Activated T-cell treated with anti-CD3 and anti-CD28 coated beads for 1 hour (primary cell): ENCODE measurements at places on chromosomes 4 and X.

DNA sequence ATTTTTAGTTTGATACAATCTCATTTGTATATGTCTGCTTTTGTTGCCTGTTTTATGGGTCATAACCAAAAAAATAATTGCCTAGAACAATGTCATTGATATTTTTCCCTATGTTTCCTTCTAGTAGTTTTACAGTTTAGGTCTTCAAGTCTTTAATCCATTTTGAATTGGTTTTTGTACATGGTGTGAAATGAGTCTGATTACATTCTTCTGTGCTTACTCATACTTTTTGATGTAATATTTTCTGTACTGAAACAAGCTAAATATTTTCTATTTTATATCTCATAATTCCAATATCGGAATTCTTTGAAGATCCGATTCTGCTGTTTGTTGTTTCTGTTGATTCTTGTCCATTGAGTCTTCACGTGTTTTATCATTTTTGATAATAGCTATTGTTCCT, 10.6 kb downstream of the TMEM156 start:
- no peak for DNase-seq

- no peak for DNase-seq
These were observed 58.7 kb downstream of the CYTL1 start for GRCh38 chr4:4960574-4960973.

DNA sequence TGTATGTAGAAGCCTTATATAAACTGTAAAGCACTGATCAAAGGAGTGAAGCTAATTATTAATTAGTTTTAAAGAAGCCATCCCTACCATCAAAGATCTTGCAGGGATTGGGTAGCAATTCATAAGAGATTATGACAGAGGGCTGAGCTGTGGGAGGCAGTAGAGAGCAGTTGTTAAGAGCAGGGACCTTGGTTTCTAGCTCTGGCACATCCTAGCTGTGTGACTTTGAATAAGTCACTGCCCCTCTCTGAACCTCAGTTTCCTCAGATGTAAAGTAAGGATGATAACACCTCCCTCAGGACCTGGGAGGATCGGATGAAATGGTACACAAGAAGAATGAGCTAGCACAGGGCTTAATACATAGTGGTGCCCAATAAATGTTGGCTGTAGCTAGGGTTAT, 45.4 kb downstream of the APLN start:
- DNase-seq, result no peak

DNA sequence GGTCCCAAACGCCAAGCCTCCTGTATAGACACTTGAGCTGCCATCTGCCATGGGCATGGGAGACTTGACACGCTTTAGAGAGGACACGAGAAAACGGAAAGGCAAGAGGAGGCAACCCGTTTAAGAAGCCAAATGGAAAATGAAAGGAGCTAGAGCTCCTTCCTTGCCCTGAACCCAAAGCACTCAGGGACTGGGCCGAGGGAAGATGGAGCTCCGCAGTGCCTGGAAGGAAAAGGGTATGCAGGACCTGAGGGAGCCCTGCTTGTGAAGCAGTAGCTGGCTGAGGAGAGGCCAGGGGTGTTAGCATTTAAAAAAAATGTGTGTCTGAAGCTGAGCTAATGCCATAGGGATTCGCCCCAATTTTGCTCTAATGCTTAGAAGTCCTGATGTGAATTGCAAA, 15.1 kb downstream of the MCF2 start:
- no peak for DNase-seq

DNA sequence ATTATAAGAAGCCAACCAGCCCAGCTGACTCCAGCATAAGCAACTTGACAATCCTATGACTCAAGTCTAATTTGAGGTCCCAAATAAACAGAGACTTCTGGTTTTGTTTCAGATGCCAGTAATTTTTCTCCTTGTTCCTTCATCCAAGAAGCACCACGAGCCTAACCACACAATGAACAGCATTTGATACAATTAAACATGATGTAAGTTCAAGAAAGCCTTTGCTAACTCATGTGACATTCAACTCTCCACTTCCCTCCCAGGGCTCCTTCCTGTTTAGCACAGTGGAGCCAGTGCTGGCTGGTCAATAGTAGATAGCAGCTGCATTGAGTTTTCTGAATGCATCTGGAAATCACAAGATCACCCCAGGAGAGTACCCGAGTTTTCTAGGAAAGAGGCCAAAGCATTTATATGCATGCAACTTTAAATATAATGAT, 206.3 kb downstream of the ARHGAP24 start:
- DNase-seq, result no peak

DNA sequence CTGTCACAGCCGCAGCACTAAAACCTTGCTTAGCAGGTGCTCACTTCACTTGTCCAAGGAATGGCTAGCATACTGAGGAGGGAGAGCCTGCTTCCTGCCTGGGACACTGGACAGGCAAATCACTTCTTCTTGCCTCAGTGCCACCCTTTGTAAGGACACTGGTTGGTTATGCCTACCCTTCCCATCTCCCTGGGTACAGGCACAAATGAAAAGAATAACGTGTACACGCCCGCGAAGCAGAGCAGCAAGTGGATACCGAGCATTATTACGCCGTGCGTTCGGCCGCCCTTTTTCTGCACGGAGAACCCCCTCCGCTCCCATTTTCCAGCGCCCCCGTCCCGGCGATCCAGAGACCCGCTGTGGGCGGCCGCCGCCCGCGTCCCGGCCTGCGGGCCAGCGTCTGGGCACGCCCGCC, 338 bp upstream of the KLHL2 start:
- DNase-seq, result no peak

DNA sequence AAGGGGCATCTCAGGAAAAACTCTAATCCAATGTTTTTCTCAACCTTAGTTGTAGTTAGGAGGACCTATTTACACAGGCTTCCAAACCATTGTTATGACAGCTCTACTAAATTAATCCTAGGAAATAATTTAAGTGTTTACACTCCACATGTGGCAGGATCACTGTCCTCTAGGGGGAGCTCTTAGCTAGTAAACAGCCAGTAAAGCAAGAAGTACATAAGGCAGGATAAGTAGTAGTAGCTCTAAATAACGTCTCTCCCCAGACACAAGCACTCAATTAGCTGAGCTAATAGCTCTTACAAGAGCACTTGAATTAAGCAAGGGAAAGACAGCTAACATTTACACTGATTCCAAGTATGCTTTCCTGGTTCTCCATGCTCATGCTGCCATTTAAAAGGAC, 37.3 kb downstream of the NUDT11 start:
- no peak for DNase-seq

DNA sequence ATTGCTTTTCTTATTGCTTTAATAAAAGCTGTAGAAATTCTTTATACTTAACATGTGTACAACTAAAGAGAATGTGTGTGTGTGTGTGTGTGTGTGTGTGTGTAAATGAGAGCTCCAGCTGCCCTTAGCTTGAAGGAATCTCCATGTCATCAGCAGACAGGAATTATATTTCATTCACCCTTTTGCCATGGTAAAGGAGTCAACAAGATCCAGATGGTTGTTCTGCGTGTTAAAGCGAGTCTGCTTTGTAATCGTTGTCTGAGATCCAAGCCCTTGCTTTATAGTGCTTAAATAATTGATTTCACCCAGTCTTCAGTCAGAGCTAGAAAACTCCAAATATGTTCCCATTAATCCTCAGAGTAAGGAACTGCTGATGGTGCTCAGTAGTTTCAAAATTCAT, 285.5 kb downstream of the PDGFC start:
- DNase-seq, result no peak

GRCh38 chr4:56641494-56642051, 39.5 kb downstream of the HOPX start:
- no peak for DNase-seq

GRCh38 chr4:180363815-180364214, 1879.4 kb upstream of the TENM3 start:
- no peak for DNase-seq

DNA sequence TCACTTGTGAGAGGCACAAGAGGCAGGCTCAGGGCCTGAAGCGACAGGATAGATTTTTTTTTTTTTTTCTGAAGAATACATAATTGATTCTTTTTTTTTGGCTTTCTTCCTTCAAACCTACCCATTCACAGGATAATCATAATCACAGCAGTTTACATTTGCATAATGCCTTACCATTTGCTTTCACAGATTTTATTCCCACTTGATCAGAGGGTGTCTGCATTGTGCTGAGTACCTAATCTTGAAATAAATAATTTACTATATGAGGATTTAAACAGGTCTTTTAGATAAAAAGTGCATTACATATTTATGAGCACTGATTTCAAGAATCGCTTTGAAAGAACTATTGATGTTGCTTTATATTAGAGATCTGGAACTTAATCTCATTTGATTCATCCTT, 219.3 kb downstream of the SPRY1 start:
- no peak for DNase-seq

DNA sequence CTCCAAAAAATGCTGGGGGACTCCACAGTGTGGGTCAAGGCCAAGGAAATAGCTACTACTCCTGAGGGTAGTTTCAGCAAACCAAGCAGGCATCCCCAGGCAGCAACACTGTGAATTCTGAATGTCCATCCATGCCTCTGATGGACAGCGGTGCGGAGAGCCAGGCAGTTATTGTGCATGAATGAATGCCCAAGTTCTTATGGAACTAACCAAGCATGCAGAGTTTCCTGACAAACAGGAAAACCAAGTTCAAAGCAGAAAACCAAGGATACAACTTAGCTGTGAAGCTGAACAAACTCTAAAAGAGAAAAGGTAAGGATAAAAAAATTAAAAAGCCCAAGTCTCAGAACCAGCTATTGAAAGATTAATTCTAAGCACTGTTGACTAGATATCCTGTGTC, 642.6 kb upstream of the HS3ST1 start:
- no peak for DNase-seq

GRCh38 chr4:96736352-96736889, 896.5 kb downstream of the PDHA2 start:
- no peak for DNase-seq

DNA sequence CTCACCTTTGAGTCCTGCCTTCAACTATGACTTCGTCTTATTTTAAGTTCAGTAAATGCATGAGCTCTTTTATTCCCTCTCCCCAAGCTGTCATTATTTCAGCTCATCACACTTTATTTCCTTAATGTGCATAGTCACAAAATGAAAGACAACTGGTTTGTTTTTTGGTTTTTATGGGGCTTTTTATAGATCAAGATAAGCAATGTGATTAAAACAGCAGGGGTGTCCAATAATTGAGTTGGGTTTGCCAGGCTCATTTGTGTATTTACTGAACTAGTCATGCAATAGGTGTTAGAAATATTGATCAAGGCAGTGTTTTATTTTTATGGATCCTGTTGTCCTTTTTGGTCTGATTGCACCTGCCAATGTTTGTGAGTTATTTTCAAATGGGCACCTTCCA, 102.2 kb downstream of the FRMPD4 start:
- DNase-seq, result no peak

- no peak for DNase-seq
These were observed 975.7 kb upstream of the PABPC4L start for GRCh38 chr4:135177321-135177720.

DNA sequence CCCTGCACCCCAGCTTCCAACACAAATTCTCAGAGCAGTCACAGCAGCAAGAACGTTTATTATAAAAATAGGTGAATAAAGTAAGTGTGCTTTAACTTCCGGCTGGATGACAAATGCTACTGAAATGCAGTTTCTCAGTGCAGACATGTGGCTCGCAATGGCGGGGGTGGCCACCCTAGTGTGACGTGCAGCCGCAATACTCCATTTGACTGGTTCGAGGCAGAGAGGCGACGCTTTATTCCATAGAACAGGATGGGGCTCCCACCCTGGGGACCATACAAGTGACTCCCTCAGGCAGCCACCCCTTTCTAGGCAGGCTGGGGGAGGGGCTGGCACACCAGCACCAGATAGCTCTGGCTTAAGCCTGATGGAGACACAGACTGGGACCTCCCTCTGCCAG, 14.5 kb downstream of the TNIP2 start:
- DNase-seq, result no peak

DNA sequence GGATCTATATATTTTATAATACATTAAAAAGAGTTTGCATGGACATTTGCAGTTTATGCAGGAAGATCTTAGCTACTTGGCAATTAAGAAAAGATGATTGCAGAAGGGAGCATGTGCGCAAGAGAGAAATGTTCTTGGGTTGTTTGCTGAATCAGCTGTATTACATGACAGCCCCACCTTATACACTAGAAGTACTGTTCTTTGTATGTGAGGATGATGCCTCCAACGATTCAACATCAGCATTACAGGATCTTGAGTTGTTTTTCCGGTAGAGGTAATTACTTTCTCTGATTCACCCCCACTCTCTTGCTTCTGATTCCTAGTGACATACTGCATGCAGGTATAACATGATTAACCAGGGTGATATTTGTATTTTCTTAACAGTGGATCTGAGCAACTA, 140.8 kb downstream of the PCDH7 start:
- DNase-seq, result no peak

- DNase-seq, result no peak
These were observed 54.4 kb downstream of the KLHL13 start for GRCh38 chrX:118062048-118062789.

DNA sequence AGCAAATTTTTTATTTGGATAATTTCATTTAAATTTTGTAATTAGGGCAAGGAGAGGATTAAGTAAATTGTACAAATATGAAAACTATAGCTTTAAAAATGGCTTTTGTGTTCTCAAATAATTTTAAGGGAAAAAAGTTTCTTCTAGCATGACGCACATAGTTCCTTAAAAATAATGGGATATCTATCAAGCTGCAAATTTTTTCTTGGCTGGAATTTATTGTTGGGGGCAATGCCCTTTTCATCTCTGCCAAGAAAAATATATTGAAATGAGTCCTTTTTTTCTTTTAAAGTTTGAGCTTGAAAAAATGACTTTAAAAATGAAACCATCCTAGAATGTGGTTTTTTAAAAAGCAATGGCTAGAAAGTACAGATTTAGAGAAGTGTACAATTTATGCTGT, 154.4 kb upstream of the UGT8 start:
- DNase-seq, result no peak

- no peak for DNase-seq
These were observed 19.7 kb upstream of the LRBA start for GRCh38 chr4:151034829-151035228.

DNA sequence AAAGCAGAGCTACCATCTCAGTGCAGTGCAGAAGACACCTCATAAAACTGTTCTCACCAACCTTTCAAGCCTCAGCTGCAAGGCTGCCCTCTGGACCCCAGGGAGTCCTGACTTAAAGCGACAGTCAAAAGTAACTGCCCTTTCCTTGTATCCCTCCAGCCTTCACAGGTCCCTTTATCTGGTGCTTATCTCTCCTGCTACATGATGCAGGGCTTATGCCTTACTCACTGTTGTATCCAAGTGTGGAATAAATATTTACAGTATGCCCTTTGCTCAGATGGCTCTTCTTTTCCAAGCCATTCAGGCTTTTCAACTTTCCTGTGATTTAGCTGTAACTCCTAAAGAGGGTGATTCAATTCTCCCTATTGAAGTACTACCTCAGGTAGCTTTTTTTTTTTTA, 92.6 kb downstream of the KDR start:
- DNase-seq, result no peak

DNA sequence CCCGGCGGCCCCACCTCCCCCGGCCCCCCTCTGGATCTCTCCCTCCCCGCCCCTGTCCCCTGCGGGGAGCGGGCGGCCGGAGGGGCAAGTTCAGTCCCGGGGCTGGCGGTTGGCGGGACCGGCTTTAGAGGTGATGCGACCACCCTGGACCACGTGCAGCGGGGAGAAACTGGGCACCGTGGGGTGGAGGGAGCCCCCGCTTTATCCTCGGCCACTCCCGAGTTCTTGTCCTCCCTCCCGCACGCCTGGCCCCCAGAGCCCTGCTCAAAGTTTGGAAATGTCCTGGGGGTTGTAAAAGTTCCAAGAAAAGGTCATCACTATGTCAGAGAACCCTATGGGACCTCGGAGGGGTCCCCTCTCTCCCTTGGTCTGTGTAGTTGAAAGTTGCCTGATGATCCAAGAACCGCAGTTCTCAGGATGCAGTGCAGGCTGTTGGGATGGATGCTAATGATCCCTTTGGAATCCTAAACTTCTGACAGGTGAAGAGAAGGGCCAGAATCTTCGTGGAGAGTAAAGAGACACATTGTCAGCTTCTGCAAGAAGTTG, 411 bp upstream of the VEGFC start:
- no peak for DNase-seq
